ENCODE measurements at places on chromosomes 2 and 18. TPM values are rescaled to one million over a fixed set of nuclear protein-coding genes. Genes with fewer than 3 reads are reported as not detected.

FAM237A gene
- total RNA-seq: not detected

SLC23A3 gene
- total RNA-seq: 0.60 TPM

ACKR3 gene
- 0.93 TPM for total RNA-seq

SLC11A1 gene
- total RNA-seq: under 0.01 TPM

SEPTIN10 gene
- total RNA-seq: 82.5 TPM

ITM2C gene
- total RNA-seq: 1.9 TPM

SNORC gene
- total RNA-seq: 1.6 TPM

PCARE gene
- not detected for total RNA-seq

L3MBTL4 gene
- total RNA-seq: 2.9 TPM

GRP gene
- not detected for total RNA-seq

HOXD12 gene
- not detected for total RNA-seq

ADCY3 gene
- 34.0 TPM for total RNA-seq

ASB18 gene
- total RNA-seq: not detected

UGT1A4 gene
- total RNA-seq: not detected

TMEM237 gene
- 49.4 TPM for total RNA-seq

SLC4A5 gene
- total RNA-seq: 0.05 TPM

YES1 gene
- total RNA-seq: 227 TPM

REG3A gene
- total RNA-seq: not detected

TWSG1 gene
- 86.2 TPM for total RNA-seq

POTEI gene
- 0.05 TPM for total RNA-seq

ABCG8 gene
- total RNA-seq: not detected

SIGLEC15 gene
- total RNA-seq: 1.7 TPM

KIAA2012 gene
- not detected for total RNA-seq

DOK6 gene
- under 0.01 TPM for total RNA-seq

BCL11A gene
- 0.13 TPM for total RNA-seq

SCN7A gene
- total RNA-seq: not detected

ARL6IP6 gene
- 43.6 TPM for total RNA-seq

C1QL2 gene
- total RNA-seq: not detected

MXD1 gene
- total RNA-seq: 3.9 TPM

DCDC2C gene
- 0.60 TPM for total RNA-seq

TUBA4B gene
- total RNA-seq: not detected

OTOF gene
- total RNA-seq: 1.3 TPM

TDRD15 gene
- not detected for total RNA-seq

RTKN gene
- total RNA-seq: 5.6 TPM

MRPS5 gene
- total RNA-seq: 45.8 TPM
